ENCODE measurements at places on chromosomes 6 and 20.

DNA sequence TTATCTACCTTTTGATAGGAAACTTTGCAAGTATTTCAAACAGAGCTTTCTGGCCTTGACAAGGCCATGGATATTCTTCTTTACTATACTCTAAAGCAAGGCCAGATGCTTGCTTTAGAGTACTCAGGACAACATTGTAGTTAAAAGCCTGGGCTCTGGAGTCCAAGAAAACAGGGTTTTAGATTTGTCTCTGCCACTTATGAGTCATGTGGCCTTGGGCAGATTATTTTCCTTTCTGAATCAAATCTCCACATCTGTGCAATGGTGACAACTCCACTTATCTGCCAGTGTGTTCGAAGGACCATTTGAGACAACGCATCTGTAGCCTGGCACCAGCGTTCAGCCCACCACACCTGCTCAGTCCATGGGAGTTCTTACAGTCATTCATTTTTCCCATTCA lies 265.9 kb upstream of the RIN2 start:
- DNase-seq: no peak

DNA sequence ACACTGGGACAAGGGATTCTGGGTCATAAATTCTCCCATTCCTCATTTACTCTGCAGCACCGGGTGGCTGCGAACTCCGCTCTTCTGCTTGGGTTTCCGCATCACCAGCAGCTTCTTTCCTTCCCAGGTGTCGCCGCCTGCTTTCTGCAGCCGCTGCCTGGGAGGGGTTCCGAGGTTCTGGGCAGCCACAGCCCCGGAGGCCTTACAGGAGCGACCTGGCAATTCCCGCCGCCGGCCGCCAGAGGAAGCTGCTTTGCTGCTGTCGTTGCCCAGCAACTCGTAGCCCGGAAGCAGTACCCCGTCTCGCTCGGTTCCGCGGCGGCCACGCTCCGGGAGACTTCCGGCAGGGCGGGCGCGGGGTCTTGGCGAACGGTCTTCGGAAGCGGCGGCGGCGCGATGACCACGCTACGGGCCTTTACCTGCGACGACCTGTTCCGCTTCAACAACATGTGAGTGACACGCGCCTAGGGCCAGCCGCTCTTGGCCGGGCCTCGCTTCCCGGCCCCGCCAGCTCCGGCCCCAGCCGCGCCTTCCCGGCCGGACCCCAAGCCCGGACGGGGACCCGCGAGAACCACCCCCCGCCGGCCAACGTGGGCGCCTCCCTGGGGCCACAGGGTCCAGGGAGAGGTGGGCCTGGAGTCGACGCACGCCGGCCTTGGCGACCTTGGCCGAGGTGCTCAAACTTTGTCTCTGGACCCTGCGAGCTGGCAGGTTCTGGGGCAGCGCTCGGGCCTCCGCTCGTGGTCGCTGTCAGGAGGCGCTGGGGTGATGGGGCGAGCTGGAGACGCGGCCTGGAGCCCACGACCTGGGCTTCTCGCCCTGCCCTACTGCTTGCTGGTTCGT lies at the start of gene NAA20:
Gene NAA20 (plus strand): TSS at position 362 of the 843 bp plus-strand sequence. CDS start 35 bp downstream, at position 397.
- DNase-seq: peak; percentile 79

DNA sequence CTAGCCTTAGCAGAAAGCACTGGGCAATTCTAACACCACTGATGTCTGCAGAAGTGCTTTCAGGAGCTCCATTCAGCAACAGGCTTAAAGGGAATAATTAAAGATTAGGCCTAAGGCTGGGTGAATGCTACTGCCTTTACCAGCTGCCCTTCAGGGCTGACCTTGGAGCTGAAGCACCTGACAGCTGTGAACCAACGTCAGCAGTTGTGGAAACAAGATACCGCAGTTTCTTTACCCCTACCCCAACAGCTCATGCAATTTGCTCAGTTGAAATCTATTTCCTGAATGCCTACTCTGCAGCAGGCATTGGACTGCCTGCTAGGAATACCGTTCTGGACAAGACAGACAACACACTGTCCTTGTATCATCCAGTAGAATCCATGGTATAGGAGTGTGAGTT lies 51.5 kb upstream of the ADTRP start:
- DNase-seq: no peak

- DNase-seq: no peak
Measured at GRCh38 chr20:56395166-56395565, 2.7 kb downstream of the CSTF1 start.

DNA sequence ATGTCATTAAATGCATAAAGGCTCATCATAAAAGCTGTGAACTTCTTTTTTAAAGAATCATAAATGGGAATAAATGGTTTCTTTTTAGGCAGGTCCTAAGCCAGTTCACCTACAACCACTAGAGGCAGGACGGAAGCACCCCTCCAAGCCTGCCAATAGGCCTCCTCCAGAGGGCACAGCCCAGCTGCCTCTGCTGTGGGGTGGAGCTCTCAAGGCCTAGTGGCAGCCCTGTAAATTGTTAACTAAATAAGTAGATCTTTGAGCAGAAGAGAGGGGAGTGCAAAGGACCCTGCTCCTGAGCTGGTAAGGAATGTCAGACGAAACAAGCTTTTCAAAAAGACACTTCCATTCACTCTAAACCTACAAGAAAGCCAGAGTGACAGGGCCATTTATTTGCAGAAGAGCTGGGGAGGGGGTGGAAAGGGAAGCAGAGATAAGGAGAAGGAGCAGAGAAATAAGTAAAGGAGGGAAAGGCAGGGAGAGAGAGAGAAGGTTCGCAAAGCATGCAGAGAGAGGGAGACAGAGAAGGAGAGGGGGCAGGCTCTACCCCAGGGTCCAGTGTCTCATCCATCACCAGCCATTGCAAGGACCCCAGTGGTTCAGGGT lies 18.0 kb upstream of the MAFB start:
- DNase-seq: no peak

DNA sequence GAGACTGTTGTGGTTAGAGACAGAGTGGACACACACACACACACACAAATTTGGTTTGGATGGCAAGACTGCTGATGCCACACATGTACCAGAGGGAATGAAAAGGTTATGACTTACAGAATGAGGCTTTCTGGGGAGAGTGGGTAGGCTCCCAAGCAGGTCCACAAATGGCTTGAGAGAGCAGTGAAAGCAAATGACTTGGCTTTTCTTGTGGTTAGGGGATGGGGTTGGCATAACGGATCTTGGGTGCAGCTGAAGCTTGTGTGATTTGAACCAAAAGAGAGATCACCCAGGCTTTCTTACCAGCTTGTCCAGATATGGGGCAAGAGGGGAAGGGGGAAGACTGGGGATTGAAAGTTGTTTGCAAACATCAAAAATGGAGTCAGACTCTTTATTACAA lies 73.9 kb upstream of the OLIG3 start:
- no peak for DNase-seq

DNA sequence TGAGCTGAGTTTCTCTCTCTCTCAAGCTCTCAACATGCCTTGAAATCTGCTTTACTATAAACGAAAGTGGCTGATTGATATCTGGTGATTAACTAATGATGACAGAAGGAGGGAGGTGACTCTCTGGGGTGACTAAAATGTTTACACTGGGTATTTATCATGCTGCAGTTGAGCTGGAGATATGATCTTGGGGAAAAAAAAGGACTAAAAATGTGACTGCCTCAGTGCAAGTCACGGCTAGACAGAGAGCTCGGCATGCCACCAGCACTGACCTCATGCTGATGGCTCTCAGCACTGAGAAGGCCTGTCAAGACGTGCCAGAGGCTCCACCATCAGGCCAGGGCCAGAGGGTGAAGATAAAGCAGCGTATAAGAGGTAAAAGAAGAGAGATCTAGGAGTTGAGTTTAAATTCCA lies 103.1 kb upstream of the SPACA1 start:
- DNase-seq: no peak

GRCh38 chr6:149368065-149368464 lies 32.0 kb upstream of the SUMO4 start:
- no peak for DNase-seq

DNA sequence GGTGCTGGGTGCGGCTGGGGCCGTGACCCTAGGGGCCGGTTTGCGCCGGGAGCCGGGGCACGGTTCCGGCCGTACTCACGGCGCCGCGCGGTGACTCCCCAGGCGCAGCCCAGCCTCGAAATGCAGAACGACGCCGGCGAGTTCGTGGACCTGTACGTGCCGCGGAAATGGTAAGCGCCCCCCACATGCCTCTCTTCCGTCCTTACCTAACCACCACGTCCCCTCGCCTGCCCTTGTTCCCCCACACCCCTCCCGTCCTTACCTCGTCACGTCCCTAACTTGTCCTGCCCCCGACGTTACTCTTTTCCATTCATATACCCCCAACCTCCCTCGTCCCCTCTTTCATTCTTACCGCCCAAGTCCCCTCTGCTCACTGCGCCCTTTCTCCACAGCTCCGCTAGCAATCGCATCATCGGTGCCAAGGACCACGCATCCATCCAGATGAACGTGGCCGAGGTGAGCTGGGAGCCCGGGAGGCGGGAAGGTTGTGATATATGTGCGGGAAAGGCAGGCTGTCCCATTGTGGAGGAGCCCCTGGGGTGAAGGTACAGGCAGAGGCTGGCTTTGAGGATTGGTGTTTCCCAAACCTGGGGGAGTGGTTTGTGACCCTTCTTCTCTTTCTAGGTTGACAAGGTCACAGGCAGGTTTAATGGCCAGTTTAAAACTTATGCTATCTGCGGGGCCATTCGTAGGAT lies 463 bp downstream of the RPS21 start:
- DNase-seq: no peak

GRCh38 chr20:41969656-41970055 lies 351.5 kb upstream of the CHD6 start:
- DNase-seq: no peak

DNA sequence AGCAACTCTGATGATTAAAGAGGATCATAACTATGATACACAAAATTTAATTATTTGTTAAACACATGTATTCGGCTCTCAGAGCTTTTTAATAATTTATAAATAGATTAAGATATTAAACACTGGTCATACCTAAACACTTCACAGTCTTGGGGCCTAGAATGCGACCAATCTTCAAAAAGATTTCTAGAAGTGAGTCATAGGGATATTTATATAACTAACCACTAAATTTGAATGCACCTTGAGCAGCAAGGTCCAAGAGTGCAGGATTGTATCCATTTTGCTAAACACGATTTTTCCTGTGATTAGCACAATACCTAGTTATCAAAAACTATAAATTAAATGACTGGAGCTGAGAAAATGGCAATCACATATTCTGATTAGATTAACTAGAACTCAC lies 709.3 kb downstream of the EPHA7 start:
- no peak for DNase-seq

- DNase-seq: no peak
Measured at GRCh38 chr6:133827766-133828165, 61.1 kb upstream of the TCF21 start.

- DNase-seq: no peak
Measured at GRCh38 chr6:157761926-157762325, 61.1 kb upstream of the SNX9 start.

DNA sequence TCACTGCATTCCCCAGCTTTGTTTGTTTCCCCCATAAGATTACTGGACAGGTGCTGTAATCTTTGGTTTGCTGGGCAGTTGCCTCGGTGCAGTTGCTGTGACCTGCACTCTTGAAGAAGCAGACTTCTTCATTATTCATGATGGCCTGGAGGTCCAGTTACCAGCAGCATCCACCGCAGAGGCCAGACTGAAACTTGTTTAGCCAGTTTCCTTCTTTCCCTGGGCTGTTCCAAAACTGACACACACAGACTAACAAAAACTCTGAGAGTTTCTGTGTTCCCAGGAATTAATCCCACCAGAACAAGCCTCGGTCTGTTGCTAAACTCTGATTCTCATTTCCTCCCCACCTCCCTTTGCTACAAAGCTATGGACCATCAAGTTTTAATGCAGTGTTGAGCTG lies 144.1 kb downstream of the QRSL1 start:
- no peak for DNase-seq

DNA sequence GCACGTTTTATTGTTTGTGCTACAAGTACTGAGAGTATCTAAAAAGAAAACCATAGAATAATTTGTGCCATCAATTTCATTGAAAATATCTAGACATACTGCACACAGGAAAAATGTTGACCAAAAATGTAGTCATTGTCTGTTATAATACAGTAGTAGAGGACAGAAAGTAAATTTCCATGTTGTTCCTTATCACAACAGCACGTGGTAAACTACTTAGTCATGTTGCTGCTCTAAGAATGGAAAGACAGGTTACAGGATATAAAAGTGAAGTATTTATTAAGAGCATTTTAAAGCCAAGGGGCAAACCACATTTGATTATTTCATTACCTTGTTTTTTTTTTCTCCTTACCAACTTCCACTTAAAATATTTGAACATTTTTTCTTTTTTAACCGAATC lies 89.0 kb upstream of the CEP85L start:
- no peak for DNase-seq

DNA sequence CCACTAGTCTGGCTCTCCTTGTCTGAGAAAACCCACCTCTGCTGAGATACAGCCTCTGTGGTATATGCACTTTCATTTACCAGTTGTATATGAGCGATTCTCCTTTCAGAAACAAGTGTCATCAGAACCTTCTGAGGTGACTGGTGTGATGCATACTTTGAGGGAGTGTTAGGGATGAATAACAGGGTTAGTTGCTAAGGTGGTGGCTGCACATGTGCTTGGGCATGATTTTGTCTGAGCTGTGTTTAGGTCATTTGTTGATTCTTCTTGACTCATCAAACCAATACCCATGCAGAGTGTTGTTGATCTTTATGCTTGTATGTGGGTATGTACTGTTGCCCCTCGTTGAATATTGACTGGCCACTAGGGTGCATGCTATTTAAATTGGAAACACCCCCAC lies 25.7 kb downstream of the DTD1 start:
- DNase-seq: no peak

- no peak for DNase-seq
Measured at GRCh38 chr20:52432740-52433139, 241.2 kb upstream of the ZFP64 start.

GRCh38 chr20:62555642-62556420 lies 80.0 kb upstream of the GATA5 start:
- no peak for DNase-seq

DNA sequence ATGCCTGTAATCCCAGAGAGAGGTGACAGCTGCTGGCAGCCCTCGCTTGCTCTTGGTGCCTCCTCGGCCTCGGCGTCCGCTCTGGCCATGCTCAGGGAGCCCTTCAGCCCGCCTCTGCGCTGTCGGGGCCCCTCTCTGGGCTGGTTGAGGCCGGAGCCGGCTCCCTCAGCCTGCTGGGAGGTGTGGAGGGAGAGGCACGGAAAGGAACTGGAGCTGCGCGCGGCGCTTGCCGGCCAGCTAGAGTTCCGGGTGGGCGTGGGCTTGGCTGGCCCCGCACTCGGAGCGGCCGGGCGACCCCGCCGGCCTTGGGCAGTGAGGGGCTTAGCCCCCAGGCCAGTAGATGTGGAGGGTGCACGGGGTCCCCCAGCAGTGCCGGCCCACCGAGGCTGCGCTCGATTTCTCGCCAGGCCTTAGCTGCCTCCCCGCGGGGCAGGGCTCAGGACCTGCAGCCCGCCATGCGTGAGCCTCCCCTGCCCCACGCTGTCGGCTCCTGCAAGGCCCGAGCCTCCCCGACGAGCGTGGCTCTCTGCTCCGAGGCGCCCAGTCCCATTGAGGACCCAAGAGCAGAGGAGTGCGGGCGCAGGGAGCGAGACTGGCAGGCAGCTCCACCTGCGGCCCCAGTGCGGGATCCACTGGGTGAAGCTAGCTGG lies 34.6 kb downstream of the C6orf52 start:
- no peak for DNase-seq

- no peak for DNase-seq
Measured at GRCh38 chr6:42179945-42180313, 6.8 kb downstream of the GUCA1A start.
